Femur (tissue), 1 donor: ENCODE measurements at places on chromosomes 4 and X.

- no peak for DNase-seq
Observed at GRCh38 chrX:68669094-68669860, 21.8 kb downstream of the STARD8 start.

DNA sequence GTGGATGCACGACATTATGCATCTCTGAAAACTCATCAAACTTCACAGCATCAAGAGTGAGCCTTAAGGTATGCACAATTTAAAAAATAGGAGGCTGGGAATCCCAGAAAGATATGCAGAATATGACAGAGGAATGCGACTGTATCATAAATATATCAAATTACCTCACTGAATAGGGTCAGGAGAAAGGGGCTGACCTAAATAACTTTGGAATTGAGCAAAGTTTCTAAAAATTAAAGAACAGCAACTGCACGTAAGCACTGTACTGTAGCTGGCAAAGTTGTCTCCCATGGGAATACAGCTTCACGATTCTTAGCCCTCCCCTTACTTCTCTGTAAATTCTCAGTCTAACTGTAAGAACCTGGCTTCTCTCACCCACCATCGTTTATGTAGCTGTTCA, 397.4 kb upstream of the ZFP42 start:
- no peak for DNase-seq

DNA sequence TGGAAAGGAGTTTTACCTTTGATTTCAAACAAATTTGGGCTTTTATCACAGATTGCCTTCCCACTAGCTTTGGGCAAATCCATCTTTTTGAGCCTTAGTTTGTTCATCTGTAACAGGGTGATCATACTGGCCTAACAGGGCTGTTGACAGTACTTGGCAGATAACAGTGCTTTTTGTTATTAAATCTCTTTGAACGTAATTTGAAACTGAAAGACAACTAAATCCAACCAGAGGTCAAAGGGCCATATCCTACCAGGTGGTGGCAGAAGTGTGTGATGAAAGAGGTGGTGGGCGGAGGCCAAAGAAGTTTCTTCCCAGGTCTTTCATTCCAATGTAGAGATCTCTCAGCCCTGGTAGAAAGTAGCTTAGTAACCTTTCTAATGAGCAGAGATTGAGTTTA, 35.2 kb upstream of the TADA2B start:
- DNase-seq, result no peak

- DNase-seq, result no peak
Observed at GRCh38 chr4:134337574-134337973, 136.0 kb upstream of the PABPC4L start.

DNA sequence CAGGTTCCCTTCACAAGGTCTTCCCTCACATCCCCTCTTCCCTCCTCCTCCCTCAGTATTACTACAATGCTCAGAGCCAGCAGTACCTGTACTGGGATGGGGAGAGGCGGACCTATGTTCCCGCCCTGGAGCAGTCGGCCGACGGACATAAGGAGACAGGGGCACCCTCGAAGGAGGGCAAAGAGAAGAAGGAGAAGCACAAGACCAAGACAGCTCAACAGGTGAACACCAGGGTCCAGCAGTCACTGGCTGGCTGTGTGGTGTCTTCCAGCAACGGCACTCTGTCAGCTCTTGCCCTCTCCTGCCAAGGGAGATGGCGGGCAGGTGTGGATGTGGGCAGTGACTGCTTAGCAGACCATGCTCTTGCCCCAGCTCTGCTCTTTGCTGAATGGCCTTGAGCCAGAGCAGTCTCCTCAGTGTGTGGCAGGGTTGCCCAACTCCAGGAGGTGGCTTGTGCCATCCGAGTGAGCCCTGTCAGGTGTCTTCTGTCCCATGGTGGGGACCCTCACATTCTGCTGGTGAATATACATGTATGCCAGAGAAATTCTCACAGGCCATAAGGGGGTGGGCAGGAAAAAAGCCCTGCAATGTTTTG, 11.4 kb upstream of the UBA1 start:
- DNase-seq, result peak; percentile 21

- no peak for DNase-seq
Observed at GRCh38 chr4:143199503-143199902, 14.8 kb downstream of the USP38 start.

DNA sequence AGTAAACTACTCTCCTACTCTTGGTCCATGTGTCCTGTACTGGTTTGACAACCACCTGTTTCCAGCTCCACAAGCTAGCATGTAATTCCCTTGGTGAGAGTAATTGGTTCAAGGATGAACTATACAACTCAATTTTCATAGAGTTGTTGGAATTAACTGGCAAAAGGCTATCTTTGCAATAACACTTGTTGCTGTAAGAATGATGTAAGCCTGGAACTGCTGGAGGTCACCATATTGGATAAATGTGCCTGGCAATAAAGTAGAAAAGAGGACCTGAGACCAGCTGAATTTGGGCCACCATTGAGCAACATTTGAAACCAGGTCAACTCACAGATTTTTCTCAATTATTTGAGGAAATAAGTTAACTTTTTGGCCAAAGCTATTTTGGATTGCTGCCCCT, 175.5 kb downstream of the CAMK2D start:
- DNase-seq, result no peak

DNA sequence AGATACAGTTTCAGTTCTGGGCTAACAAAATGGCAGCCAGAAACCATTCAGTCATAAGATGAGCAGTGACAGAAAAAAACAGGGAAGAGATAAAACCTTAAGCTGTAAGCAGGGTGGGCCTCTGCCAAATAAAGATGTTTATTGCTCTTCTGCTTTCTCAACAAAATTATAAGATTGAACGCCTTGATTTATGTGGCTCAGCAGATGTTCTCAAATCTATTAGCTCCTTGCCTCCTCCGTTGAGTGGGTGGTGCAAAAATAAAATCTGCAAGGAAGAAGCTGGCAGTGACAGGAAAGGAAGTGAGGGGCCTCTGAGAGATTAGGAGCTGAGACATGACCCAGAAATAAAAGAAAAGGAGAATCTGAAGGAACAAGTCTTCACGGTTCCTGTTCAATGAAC, 206.6 kb downstream of the PTTG2 start:
- DNase-seq, result no peak

DNA sequence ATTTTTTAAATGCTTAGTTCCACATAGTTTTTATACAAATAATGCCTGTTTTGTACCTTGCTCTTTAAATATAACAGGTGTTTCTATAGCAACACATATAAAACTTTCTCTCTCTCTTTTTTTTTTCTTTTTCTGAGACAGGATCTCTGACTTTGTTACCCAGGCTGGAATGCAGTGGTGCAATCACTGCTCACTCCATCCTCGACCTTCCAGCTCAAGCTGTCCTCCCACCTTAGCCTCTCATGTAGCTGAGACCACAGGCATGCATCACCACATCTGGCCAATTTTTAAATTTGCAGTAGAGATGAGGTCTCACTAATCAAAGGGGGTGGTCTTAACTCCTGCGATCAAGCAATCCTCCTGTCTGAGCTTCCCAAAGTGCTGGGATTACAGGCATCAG, 18.3 kb upstream of the SULT1E1 start:
- no peak for DNase-seq

DNA sequence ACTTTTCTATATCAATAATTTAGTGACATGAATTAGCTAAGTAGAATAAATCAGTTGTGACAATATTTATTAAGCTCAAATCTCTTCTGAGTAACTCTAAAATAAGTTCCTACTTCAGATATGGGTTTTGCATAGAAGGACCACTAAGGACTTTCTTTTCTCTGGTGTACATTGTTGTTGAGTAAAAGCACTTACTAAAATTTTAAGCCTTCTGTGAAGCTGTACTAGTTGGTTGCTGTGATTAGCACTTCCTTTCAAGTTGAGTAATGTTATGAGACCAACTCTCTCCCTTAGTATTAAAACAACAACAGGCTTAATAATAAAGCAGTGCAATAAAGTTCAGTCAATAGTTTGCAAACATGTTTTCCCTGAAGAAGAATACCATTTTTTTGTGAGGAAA, 667.4 kb upstream of the NDST4 start:
- no peak for DNase-seq

GRCh38 chrX:136810493-136810892, 29.8 kb upstream of the ARHGEF6 start:
- no peak for DNase-seq

DNA sequence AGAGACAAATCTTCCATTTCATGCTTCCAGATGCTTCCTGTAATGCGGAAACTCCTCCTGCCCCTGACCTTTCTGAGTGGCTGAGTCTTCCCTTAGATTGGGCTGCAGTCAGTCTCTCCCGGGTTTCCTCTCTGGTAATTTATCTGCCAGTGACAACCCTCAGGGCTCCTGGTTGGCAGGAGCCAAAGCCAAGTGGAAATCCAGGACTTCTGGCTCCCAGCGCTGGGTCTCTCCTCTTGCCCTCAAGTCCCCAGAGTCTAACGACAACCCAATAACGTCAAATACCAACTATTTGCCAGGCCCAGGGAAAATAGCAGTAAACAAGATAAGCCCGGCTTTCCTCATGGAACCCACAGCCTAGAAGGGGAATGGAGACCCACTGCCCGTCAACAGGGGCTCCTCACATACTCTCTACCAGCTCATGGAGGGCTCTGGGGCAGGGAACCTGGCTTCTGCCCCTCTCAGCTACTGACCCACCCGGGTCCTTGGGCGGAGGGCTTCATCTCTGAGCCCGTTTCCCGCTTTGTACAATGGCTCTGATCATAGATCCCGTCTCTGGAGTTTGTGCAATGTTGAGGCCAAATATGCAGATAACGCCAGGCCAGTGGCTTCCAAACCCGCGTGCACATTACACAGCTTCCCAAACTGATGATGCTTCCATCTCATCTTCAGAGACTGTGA, 1.1 kb upstream of the TBC1D14 start:
- no peak for DNase-seq

GRCh38 chrX:153321381-153322124, at the start of gene PNMA6F:
Gene PNMA6F, minus strand, starts transcription at chrX:153321767. Its CDS starts 1,093 bp downstream, at chrX:153320674.
- no peak for DNase-seq

- no peak for DNase-seq
Observed at GRCh38 chr4:138875891-138876608, 139.5 kb upstream of the NOCT start.

GRCh38 chr4:168841000-168841671, 168.9 kb downstream of the CBR4 start:
- peak; percentile 51 for DNase-seq

GRCh38 chrX:151042842-151043241, 59.7 kb downstream of the HMGB3 start:
- DNase-seq, result no peak

DNA sequence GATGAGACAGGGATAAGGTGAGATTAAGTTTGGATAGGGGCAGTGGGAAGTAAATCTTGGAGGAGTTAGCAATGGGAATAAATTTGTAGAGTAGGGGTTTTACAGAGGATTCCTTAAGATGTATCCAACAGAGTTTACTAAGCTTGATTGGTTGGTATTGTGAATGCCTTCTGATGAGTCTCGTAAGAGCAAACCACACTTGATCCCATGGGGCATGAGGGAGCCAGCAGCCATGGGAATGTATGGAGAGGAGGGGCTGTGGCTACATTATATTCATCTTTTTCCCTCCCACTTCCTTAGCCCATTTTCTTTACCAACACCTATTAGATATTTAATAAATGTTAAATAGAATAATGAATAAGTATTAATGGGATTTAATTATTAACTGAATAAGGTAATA, 126.6 kb upstream of the NDST3 start:
- no peak for DNase-seq

- DNase-seq, result no peak
Observed at GRCh38 chr4:85527815-85528214, 52.9 kb downstream of the ARHGAP24 start.

- no peak for DNase-seq
Observed at GRCh38 chrX:74178536-74178935, 125.4 kb upstream of the ZCCHC13 start.

- DNase-seq, result no peak
Observed at GRCh38 chr4:94934201-94934600, 176.4 kb downstream of the BMPR1B start.

GRCh38 chr4:99564921-99565320, 1.1 kb upstream of the TRMT10A start:
- DNase-seq, result peak; percentile 35

GRCh38 chr4:184937745-184938144, 80.5 kb upstream of the HELT start:
- no peak for DNase-seq

DNA sequence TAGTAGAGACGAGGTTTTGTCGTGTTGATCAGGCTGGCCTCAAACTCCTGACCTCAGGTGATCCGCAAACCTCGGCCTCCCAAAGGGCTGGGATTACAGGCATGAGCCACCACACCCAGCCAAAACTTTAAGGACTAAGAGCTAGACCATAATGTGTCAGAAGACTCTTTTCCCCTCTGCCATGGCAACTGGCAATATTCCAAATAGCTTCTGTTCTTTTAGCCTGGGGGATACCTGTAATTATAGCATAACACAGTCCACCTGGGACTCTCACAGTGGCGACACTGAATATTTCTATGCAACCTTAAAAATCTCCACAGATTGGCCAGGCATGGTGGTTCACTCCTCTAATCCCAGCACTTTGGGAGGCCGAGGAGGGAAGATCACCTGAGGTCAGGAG, 45.5 kb upstream of the RBM47 start:
- DNase-seq, result no peak

- DNase-seq, result no peak
Observed at GRCh38 chr4:7324651-7325121, 110.0 kb downstream of the PSAPL1 start.

DNA sequence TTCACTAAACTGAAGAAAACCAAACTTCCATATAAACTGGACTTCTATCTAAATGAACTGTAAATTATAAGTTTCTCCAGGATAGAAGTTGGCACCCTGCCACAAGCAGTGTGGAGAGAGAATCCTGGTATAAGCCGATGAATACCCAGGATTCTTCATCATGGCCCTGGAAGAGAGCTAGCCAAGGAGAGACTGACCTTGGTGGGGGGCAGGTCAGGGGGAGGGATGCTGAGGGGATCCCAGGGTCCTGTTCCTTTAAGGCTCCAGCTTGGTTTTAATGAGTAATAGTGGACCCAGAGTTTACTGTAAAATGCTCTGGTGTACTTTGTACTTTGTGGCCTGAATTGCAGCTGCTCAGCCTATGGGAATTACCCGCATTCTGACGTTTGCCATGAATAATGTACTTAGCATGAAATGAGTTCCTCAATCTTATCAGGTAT, 16.9 kb downstream of the RASSF6 start:
- DNase-seq, result no peak

DNA sequence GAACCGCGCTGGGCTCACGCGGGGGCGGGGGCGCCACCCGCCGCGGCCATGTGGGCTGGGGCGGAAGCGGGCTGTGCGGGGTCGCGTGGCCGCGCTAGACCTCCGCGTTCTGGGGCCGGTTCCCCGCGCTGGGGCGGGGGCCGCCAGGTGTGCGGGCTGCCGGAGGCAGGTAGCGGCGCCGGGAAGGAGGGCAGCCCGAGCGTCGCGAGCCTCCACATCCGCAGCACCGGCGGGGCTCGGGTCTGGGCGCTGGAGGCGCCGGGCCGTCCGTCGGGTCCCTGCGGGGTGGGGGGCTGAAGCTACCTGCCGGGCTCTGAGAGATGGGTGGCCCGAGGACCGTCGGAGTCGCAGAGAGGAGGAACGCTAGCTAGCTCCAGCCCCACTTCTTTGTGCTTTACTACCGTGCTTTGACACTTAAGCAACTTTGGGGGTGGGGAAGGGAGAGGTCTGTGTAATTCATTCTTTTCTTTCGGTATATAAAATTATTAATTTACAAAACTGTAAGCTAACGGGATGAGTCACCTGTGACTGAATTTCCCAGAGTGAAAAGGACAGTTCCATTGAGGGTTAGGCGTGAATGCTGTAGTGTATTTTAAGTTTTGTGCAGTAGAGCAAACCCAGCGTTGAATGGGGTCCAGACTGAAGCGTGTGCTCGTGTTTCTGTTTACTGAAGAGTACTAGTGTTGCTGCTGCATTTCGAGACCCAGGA, 689 bp downstream of the METAP1 start:
- DNase-seq, result peak; percentile 27

GRCh38 chr4:96993560-96993959, 1149.7 kb downstream of the STPG2 start:
- DNase-seq, result no peak
